CD8-positive, alpha-beta memory T cell (primary cell): ENCODE measurements at places on chromosomes 2 and 18. TPM values are rescaled to one million over a fixed set of nuclear protein-coding genes. Genes with fewer than 3 reads are reported as not detected.
A peak's percentile ranks its signal among the peaks of the same experiment; 100 is the strongest.

DNA sequence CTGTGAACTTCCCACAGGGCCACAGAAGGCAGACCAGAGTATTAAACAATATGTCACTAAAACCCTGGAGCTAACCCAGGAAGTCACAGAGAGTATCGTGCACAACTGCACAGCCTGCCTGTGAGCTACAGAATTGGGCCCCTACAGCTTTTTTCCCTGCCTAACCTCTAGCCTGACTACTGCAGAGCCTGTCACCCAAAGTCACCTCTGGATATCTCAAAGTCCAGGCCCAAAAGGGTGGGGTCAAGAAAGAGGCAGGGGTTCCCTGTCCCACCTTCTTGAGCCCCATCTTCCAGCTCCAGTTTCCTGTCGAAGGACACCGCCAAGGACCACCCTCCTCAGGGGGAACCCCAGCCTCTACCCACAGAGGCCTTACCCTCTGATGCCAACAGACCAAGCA lies 13.5 kb downstream of the GAD1 start:
- DNase-seq: no peak

DNA sequence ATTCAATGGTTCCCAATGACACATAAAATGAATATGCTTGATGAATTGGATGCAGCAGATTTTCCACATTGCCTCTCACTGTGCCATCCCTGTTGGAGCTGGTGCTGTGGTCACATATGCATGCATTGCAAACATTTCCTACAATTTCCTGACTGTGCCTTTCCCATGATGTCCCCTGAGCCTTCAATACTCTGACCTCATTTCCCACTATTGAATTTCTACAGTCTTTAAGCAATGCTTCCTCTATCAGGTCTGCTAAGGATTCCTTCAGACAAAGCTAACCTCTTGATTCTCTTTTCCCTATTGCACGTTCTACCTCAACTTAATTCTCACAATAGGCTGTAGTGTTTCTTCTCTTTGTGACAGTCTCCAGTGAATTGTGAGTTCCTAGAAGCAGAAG lies 342.5 kb upstream of the CRIM1 start:
- no peak for DNase-seq

- DNase-seq: no peak
Measured at GRCh38 chr18:30679285-30679930, 363.1 kb downstream of the DSC3 start.

GRCh38 chr18:41378598-41378997 lies 576.4 kb upstream of the PIK3C3 start:
- no peak for DNase-seq

- DNase-seq: no peak
Measured at GRCh38 chr2:18959952-18960717, 370.8 kb upstream of the NT5C1B start.

GRCh38 chr18:42287047-42287446 lies 332.0 kb downstream of the PIK3C3 start:
- DNase-seq: no peak

GRCh38 chr2:99278793-99279291 lies 22.2 kb downstream of the LYG1 start:
- no peak for DNase-seq

DNA sequence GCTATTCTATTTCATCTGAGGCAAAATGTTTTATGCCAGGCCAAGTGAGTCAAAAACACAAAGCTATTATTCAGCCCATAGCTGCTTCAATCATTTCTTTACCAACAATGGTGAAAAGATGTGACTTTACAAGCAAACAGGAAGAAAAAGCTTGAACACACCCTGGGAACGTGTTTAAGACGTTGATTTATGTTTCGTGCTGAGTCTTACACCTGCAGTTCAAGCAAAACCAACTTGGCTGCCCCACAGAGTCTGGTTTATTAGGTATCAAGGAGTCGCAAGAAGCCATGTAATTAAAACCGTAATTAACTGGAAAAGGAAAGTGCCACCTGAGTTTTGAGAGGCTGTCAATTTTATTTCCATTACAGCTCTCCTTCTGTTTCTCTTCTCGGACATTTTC lies 295.5 kb downstream of the MEIS1 start:
- DNase-seq: no peak

DNA sequence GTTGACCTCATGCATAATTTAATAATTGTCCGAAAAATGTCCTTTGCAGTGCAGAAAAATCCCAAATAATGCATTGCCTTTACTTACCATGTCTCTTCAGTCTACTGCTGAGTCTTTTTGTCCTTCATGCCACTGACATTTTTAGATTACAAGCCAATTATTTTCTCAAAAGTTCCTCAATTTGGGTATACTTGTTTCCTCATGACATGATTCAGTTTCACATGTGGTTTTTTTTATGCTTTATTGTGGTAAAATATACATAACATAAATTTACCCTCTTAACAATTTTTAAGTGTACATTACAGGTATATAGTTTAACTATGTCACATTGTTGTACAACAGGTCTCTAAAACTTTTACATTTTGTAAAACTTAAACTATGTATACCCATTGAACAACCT lies 81.0 kb downstream of the EPC2 start:
- DNase-seq: no peak

DNA sequence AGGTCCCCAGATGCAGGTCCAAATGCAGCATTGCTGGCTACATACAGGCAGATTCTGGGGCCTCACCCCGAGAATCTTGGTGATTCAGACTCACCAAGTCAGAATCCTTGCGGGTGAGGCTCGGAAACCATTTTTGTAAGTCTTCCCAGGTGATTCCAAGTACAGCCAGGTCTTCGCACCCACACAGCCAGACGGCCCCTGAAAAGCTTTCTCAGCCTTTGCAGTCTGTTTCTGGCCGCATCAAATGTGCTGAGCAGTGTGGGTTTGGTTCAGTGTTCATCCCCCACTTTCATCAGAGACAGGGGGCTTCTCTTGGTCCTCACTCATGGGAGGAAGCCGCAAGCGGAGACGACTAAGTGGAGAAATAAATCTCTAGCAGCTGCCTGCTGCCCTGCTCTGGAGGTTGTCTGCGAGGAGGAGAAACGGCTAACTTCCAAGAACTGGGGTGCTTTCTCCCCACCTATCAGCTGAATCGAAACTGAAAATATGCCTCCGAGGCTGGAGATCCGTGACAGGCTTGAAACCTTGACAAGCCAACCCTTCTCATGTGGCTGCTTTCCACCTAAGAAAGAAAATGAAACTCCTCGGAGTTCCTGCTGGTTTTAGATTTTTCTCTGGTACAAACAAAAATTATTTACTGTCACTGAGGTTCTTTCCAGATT lies 8.9 kb upstream of the TMEM185B start:
- peak; percentile 77 for DNase-seq

GRCh38 chr18:45085916-45086624 lies 405.4 kb downstream of the SETBP1 start:
- DNase-seq: no peak

GRCh38 chr2:191270306-191271161 lies 25.3 kb downstream of the MYO1B start:
- no peak for DNase-seq

DNA sequence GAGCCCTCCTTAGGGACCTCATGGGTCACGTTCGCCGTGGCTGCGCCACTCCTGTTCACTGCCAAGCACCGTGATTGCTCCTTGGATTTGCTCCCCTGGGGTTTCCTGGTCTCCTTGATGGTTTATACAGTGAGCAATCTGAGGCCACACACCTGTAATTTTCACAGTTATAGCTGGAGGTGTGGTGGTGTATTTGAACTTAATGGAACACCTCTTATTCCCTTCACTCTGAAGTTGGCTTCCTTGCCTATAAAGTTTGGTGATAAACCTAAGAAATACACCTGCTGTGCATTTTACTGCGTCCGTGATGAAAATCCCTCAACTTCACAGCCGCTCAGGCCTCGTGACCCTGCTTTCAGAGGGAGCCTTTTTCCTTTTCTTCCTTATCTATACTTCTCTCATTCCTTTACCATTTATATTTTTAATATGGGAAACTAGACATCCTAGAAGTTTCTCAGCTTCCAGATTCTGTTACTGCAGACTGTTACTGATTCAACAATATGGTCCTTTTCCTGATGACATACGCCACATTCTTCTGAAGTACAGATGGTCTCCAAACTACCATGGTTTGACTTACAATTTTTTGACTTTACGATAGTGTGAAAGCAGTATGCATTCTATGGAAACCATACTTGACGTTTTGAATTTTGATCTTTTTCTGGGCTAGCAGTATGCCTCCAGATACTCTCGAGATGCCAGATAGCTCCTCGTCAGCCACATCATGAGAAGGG lies 8.6 kb downstream of the ATG4B start:
- no peak for DNase-seq

DNA sequence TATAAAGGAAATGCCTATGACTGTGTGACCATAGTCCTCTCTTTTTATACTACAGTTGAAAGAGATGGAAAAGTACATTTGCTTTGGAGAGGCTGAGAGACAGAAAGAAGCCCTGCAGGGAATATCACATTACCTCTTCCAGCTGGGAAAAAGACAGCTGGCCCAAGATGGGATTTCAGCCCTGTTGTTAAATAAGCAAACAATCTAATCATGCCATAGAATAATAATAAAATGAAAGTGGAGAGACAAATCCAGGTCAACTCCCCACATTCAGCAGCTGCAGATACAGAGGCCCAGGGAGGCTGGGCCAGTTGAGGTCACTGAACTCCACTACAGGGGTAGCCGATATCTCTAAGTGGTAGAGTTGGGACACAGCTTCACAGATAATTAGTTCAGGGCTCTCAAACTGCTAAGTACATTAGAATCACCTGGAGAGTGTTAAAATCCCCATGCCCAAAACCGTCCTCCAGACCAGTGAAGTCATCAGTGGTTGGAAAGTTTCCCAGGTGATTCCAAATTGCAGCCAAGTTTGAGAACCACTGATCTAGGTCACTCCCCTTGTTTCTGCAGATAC lies 81.9 kb downstream of the MOGAT1 start:
- DNase-seq: no peak

GRCh38 chr2:85185431-85185940 lies 52.3 kb downstream of the TCF7L1 start:
- DNase-seq: no peak

GRCh38 chr2:101327863-101328394 lies 19.4 kb upstream of the RNF149 start:
- no peak for DNase-seq

- DNase-seq: no peak
Measured at GRCh38 chr2:113829270-113829669, 60.6 kb upstream of the ACTR3 start.

- no peak for DNase-seq
Measured at GRCh38 chr2:85096616-85097015, 36.6 kb upstream of the TCF7L1 start.

GRCh38 chr2:237573721-237574415 lies 7.5 kb downstream of the PRLH start:
- no peak for DNase-seq

- DNase-seq: no peak
Measured at GRCh38 chr2:199344012-199344411, 113.7 kb downstream of the SATB2 start.

DNA sequence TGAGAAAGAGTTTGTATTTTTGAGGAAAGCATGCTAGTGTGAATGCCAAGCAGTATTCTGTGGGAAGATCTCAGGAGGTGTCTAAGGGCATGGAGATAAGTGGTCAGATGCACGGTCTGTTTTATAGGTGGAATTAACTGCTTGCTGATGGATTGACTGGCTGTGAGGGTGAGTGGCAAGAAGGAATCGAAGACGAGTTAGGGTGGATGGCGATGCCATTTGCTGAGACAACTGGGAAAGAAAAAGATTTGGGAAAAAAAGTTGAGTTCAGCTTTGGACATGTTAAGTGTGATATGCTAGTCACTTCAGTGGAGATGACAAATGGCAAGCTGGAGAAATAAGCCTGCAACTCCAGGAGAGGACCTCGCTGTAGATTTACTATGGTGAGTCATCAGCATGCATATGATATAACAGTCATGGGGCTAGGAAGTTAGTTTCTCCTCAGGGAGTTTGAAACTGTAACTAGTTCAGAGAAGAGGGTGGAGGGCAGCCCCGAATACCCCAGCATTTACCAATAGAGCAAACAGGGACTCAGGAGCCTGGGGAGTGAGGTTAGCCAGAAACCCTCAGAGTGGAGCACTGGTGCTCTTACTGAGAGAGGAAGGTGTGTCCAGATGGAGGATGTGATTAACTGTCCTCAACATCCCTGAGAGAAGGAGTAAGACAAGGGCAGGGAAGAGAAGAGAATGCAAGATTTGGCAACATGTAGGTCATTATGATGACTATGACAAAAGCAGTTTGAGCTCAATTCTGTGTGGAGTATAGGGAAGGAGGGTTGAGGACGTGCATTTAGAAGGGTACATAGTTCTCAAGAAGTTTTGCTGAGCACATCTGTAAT lies 2.0 kb upstream of the HK2 start:
- no peak for DNase-seq

DNA sequence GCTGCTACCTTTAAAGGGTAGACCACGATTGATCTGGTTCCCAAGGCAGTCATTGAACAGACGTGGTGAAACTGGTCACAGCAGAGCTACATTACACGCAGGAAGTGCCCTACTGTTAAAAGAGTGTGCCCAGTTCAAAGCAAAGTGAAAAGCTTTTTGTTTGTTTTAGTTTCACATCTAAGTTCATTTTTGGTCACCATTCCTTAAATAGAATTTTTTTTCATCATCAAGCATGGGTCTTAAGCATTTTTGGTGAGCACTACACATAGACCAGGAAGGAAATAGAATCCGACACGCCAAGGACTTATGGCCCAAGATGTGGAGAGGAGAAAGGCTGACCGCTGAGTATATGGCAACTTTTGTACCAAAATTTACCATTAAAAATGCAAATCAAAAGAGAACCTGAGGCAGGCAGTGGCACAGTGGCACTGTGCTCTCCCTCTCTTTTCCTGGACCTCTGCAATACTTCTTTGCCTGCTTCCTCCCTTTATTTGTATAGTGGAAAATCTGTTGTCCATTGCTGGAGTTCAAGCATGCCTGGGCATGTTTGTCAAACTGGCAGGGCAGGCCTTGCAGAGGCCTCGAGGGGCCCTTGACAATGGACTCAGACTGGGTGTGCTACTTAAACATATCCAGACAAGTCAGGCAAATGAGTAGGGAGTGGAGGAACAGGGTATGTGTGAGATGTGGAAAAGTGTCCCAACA lies 42.6 kb upstream of the HNRNPA3 start:
- no peak for DNase-seq

DNA sequence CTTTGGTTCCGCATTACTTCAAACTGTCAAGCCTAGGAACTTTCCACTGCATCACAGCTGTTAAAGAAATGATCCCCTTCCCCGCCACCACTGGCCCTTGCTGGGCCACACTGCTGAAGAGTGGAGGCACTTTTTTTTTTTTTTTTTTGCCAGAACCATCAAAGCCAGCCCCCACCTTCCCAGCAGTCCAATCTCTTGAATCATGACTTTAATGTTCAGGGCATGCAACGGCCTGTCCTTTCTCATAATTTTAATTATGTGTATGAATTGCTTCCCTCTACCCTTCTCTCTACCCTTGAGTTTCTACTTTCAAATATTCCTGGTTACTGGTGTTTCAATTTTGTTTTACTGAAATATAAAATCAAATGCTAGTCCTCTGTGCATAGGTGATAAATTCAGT lies 102.1 kb upstream of the LMAN1 start:
- DNase-seq: no peak

The GPBAR1 gene
- 0.51 TPM for total RNA-seq

The AMMECR1L gene
- 24.0 TPM for total RNA-seq

The SCYGR4 gene
- total RNA-seq: not detected

The TUBA3E gene
- not detected for total RNA-seq

The CFAP221 gene
- total RNA-seq: not detected

The ABCG5 gene
- not detected for total RNA-seq

The NEURL3 gene
- not detected for total RNA-seq

The CD207 gene
- total RNA-seq: not detected

The HOXD10 gene
- total RNA-seq: not detected

The SOX11 gene
- not detected for total RNA-seq

The TDRD15 gene
- total RNA-seq: not detected

The CXCR4 gene
- total RNA-seq: 106 TPM

The SLC25A12 gene
- total RNA-seq: 22.9 TPM

The EML4 gene
- 61.5 TPM for total RNA-seq

The DPYSL5 gene
- not detected for total RNA-seq
